ENCODE measurements at places on chromosomes 4 and X.

DNA sequence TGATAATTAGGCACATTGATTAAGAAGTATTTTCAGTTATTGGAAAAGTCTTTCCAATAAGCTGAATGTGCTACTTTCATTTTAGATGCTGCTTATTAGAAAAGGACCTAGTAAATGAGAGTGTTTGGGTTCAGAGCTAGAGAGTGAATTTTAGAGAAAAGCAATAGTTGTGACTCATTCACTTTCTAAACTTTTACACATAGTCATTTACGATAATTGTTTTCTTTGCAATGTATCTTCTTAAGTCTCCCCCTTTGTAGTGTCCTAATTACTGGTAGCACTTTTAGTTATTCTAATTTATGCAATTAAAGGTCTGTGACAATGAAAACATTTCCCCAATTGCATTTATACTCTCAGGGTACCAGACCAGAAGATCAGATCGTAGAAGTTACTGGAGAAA lies 1.3 kb downstream of the IL21 start:
- no peak for DNase-seq

GRCh38 chr4:25448379-25449109 lies 71.5 kb downstream of the ANAPC4 start:
- no peak for DNase-seq

DNA sequence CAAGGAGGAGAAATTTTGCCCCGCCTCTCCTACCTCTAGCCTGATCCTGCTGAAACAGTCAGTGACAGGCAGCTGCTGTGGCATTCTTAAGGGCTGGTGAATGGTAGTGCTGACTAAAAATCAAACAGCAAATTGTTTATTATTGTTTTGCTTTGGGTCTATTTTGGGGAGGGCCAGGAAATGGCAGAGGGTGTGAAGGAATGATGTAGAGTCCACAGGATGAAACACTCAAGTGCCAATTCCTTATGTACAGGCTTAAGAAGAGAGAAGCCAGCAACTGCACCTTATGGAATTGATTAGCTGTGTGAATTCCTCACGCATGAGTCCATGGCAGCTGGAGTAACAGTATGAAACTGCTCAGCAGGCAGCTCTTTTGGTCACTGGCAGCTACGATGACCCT lies 39.7 kb downstream of the VEGFC start:
- peak; percentile 88 for DNase-seq

GRCh38 chr4:129852434-129852833 lies 756.5 kb downstream of the C4orf33 start:
- no peak for DNase-seq

DNA sequence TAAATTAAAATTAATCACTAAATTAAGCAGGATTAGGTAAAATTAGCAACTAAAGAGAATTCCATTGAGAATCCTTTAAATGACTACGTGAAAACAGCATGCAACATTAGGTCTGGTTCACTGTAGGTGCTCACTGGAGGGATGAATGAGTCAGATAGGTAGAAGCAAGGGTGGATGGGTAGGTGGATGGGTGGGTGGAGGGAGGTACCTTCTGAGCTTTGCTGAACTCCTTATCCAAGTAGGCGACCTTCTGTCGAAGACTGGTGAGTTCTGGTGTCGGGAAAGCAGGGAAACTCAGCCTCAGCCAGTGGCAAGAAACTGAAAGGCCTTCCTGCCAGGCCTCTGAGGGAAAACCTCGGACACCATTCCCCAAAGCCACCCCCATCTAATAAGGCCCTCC lies 3.0 kb downstream of the GRIPAP1 start:
- DNase-seq = no peak

DNA sequence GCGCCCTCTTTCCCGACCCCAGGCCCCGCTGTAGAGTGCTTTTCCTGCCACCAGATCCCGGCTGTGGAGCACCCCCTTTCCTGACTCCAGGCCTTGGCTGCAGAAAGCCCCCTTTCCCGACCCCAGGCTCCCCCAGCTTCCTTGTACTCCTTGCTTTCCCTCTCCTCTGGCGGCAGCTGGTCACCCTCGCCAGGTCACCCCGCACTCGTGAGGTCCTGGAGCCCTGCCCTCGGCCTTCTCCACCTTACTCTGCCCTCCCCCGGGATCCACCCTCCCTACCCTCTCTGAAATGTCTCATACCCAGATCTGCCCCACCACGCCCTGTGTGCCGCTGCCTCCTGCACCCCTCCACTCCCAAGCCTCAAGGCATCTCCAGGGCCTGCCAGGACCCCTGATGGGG lies 25.0 kb upstream of the C4orf50 start:
- no peak for DNase-seq

DNA sequence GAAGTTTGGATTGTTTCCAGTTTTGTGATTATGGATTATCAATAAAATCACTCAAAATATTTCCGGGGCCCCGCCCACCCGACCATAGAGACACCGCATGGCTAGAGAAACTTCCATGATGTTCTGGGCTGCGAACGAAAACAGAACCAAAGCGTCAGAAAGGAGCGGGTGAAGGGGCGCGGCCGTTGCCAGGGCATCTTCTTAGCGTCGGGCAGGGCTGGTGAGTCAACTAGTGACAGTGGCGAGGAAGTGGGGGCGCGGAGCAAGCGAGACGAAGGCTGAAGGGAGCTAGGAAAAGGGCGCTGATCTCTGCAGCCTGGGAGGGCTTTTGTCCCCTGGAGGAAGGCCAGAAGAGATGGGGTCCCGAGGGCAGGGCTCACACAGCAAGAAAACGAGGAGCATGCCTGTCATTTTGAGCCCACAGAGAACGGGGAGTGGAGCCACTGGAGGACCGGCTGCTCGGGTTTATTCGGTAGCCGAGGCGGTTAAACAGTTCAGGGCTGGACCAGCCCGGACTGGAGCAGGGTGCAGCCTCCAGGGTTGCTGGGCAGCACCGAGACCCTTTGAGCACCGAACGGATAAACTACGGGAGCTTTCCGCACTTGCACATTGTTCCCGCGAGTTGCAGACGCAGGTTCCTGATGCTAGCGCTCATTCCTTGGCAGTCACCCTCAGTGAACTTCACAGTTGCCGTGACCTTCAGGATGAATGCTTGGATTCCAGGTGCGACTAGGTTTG lies 298.1 kb upstream of the TRPC5 start:
- DNase-seq = no peak

- no peak for DNase-seq
These were observed 74.0 kb upstream of the TBL1X start for GRCh38 chrX:9390693-9391368.

DNA sequence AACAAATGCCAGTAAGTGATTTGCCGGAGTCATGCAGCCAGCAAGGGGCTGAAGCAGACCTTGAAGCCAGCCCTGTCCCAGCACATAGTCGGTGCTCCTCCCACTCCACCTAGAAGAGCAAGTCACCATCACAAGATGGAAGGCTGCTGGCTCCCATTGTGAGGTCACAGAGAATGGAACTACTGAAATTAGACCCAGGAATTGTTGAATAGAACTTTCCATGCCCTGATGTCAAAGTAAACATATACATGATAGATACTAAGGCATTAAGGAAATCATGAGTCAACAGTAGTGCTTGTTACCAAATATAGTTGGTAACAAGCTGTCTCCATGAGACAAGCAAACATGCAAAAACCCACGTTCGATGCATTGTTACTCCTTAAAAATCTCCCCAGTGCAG lies 177.1 kb upstream of the MID1 start:
- DNase-seq = no peak

GRCh38 chrX:10538831-10539230 lies 81.6 kb downstream of the MID1 start:
- no peak for DNase-seq

DNA sequence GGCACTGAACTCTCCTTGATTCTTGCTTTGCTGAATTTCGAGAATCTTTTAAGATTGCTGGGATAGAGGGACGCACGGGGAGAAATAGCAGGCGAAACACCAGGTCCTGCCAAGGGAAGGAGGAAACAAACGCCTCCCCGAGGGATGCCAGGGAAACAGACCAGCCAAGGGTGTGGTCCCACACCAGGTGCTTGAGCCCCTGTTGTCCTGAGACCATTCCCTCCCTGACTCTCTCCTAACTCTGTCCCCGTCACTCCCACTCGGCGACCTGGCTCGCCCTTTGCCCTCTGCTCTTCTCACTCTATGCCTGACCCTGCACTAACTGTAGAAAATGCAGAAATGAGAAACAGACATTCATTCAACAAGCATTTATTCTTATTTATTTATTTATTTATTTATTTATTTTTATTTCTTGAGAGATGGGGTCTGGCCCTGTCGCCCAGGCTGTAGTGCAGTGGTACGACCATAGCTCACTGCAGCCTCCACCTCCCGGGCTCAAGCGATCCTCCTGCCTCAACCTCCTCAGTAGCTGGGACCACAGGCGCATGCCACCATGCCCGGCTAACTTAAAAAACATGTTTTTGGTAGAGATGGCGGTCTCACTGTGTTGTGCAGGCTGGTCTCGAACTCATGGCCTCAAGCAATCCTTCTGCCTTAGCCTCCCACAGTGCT lies 16.2 kb downstream of the CTAG1B start:
- no peak for DNase-seq

DNA sequence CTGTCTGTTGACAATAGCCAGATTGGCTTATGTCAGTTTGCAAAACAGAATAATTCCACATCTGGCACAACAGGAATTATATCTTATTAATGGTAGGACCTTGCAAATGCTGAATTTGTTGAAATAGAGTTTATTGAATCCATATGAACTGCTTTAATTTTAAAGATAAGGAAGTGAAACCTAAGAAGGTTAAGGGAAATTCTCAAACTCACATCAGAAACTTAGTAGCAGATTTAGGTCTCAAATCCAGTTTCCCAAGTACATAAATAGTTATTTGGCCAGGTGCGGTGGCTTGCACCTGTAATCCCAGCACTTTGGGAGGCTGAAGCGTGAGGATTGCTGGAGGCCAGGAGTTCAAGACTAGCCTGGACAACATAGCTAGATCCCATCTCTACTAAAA lies 117.1 kb downstream of the HNRNPD start:
- no peak for DNase-seq

DNA sequence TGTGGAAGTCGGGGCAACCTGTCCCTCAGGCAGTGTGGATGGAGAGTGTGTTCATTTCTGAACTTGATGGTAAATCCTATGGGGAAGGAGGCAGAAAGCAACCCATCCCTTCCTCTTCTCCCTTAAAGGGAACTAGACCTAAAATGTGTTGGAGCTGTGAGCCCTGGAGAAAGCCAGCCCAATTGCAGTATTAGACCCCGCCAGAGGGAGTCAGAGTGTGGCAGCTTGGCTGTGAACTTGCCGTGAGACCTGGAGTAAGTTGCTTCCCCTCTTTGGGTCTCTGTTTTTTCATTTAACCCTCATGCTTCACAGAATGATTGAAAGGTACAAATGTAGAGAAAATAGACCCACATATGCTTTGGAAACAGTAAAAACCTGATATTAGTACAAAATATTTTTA lies 108.7 kb upstream of the PAK3 start:
- DNase-seq = no peak

DNA sequence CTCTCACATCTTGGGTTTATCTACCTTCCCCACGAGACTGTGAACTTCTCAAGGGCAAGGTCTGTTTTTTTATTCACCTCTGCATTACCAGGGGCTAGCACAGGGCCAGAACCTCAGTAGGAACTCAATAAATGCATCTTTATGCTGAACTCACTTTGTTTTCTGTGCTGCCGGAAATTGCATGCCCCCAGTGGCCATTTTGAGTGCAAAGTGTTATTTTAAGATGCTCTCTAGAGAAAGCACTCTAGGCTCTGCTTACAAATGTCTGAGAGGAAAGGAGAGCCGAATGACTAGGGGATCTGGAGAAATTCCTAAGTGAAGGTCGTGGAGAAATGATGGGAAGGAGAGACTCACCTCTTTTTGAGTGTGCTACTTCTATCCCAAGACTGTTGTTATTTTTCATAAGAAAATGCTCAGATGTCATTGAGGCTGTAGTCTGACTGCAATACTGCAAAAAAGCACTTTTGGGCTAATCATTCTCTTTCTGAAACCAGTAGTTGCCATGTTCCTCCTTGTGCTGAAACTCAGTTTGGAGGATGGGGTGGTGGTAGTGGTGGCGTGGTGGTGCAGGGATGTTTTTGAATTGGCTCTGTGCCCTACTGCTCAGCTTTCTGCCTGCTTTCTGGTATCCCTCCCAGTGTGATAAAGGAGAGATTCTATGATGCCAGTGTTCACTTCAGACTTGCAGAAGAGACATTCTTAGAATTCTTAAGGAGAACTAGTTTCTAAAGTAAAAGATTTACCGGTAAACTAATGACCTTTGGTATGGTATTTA lies 41.3 kb downstream of the DOCK11 start:
- no peak for DNase-seq

DNA sequence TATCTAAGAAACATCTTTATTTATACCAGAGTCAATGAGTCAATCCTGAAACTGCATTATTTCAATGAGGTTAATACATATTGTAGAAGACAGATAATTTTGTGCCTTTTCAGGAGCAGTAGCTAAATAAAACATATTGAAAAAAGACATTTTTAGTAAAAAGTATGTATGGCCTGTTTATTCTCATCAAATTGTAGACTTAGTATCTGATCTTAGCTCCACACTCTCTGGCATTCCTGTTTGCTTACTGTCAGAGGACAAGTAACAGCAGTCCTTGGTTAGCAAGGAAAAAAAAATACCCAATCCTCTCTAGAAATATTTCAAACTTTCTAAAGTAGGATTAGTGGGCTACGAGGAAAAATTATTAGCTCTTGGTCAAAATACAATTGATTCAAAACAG lies 50.5 kb upstream of the GUCY1A1 start:
- DNase-seq = no peak

GRCh38 chr4:140736669-140737343 lies 19.4 kb downstream of the TBC1D9 start:
- DNase-seq = no peak

GRCh38 chr4:129326571-129327460 lies 230.9 kb downstream of the C4orf33 start:
- no peak for DNase-seq

- DNase-seq = no peak
These were observed 45.4 kb downstream of the CC2D2A start for GRCh38 chr4:15515106-15515505.

DNA sequence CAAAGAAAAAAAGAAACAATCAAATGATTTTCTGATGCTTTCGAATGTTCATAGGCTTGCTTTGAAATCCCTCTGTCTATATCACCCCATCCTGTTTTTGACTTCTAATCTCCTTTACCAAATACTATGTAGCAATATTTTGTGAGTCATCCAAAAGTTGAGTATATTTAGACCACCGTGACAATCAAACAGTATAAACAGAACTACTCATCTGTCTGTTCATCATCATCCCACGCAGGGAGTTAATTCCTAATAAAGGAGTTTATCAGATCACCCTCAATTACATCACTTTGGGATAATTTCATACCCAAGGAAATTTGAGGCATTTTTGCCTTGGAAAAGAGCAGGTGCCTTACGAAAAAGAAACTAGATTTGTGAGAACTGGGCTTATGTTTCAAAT lies 212.9 kb downstream of the CBR4 start:
- DNase-seq = no peak

GRCh38 chr4:120007191-120007871 lies 59.3 kb downstream of the MAD2L1 start:
- DNase-seq = no peak

DNA sequence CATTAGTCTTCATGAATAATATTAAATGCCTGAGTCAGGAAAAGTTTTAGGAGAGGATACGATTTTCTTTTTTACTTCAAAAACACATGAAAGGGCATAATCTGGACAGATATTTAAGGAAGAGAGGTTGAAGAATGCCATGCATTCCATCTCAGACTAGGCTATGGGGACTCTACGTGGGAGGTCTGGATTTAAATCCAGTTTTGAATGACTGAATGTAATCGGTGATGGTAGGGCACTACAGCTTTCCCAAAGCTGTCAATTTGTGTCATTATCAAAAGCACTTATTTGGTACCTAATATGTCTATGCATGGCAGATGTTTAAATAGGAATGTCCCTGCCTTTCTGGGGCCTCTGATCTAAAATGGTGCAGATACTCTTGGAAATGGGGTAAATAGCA lies 59.3 kb upstream of the RPL34 start:
- no peak for DNase-seq

- no peak for DNase-seq
These were observed 129.1 kb downstream of the MSL3 start for GRCh38 chrX:11887175-11887574.

Data from brain pericyte (primary cell).